Osteoblast (primary cell): ENCODE measurements at places on chromosomes 2 and 18. TPM values are rescaled to one million over a fixed set of nuclear protein-coding genes. Genes with fewer than 3 reads are reported as not detected.

DNA sequence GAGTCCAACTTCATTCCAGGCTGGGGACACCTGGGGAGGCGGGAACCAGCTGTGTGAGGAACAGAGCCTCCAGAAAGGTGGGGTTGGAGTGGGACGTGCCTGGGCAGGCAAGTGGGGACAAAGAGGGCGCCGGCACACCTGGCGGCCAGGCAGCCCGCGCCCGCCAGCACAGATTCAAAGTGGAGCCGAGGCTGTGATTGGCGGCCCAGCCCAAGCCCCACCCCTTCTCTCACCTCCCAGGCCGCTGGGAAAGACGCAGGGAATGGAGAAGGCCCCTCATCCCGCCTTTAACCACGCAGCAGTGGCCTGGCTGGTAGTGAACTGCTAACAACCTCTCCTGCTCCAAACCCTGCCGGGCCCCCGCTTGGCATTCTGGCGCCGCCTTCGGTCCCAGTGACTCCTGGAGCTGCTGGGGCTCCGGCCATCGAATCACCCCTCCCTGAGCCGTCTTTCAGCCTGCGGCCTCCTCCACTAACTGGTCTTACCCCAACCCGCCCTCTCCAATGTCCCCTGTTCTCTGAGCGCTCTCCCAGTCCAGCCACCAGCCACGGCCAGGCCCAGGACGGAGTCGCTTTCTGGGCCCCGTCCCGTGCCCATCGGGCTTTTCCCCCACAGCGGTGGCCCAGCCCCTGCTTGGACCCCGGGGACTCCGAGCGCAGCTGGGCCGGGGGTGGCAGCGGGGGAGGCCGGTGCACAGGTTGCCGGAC, 27.9 kb upstream of the PTMA start:
- no peaks in the 10 kb centered on the region for H3K27me3 ChIP-seq
- H3K27ac ChIP-seq, result no peak overlapping the region
- H3K4me1 ChIP-seq, result peaks cover 7% of the 10 kb centered on the region

DNA sequence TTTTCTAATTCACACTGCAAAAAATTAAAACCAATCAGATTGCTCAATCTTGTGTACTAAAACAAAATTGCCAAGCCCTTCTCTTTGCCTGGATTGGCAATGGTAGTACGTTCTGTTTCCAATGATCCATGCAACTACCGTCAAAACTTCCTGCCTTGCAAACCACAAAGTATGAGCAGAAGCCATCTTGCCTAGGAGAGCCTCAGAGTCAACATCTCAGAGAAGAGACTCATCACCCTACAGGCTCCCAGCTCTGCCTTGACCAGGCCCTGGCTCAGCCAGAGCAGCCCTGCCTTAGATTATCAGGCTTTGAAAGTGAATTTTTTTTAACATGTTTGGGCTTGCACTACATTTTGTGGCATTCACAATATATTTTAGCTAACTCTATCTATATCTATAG, 574.1 kb downstream of the SATB2 start:
- peaks cover 8% of the 10 kb centered on the region for H3K4me1 ChIP-seq
- DNase-seq, result no peak
- no peak overlapping the region for H3K4me3 ChIP-seq
- H3K36me3 ChIP-seq, result no peaks in the 10 kb centered on the region

- peak; percentile 81 for DNase-seq
- peaks cover 19% of the 10 kb centered on the region for H3K27me3 ChIP-seq
- peaks cover 4% of the 10 kb centered on the region for H3K4me1 ChIP-seq
- no peak overlapping the region for H3K27ac ChIP-seq
These were observed 10.2 kb downstream of the PROKR1 start for GRCh38 chr2:68653538-68653982.

DNA sequence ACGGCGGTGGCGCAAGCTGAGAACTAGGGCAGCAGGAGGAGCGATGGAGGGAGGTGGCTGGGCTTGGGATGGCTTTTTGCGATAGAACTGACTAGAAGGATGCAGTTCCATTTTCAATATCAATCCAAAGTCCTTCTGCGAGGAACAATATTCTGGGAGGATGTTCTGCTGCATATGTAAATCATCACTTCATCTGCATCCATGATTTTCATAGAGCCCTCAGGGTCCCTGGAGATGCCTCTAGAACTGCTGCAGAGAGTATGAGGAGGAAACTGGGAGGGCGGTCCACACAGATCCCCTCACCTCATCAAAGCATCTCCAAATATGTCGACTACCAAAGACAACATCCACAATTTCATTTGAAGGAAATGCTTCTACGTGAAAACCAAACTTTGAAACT, 20.8 kb downstream of the CACNB4 start:
- no peaks in the 10 kb centered on the region for H3K36me3 ChIP-seq
- peaks cover 8% of the 10 kb centered on the region for H3K27me3 ChIP-seq
- H3K27ac ChIP-seq, result no peak overlapping the region
- H3K4me3 ChIP-seq, result no peak overlapping the region
- DNase-seq, result no peak
- no peaks in the 10 kb centered on the region for H3K4me1 ChIP-seq

DNA sequence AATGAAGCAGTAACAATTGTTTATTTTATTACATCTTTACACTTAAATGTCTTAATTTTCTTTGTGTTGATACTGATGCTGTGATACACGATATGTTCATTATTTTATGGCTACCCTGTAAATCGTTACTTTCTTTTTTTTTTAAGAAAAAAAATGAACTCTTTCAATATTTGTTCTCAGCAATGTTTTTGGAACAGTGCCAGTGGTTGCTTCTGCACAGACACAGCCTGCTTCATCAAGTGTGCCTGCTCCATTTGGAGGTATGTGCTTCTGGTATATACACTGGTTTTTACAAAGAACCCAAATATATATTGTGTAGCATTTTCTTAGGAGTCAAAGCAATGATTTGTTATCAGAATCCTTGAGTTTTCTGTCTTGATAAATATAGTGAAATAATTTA, 62.2 kb upstream of the SCYGR2 start:
- H3K36me3 ChIP-seq, result peaks cover 66% of the 10 kb centered on the region
- no peak overlapping the region for H3K4me3 ChIP-seq
- H3K4me1 ChIP-seq, result no peaks in the 10 kb centered on the region
- H3K27ac ChIP-seq, result no peak overlapping the region

DNA sequence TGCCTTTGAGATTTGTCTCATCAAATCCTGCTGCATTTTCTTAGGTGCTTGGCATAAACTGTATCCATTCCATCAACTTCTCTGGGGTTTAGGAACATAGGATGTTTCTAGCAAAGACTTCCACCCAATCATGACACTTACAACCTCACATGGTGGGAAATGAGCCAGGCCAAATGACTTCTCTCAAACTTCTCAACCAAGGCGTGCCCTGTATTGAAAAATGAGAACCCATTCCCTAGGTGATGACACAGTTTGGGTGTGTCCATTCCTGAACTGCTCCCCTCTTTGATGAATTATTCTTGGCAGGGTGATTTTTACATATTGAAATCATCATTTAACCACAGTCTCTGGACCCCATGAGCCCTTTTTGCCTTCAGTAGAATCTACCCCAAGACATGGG, 161.1 kb downstream of the EN1 start:
- no peaks in the 10 kb centered on the region for H3K36me3 ChIP-seq
- no peak for DNase-seq
- H3K4me1 ChIP-seq, result no peaks in the 10 kb centered on the region
- H3K27ac ChIP-seq, result no peak overlapping the region
- H3K27me3 ChIP-seq, result no peaks in the 10 kb centered on the region

- H3K27me3 ChIP-seq, result no peaks in the 10 kb centered on the region
- no peak overlapping the region for H3K4me3 ChIP-seq
- H3K4me1 ChIP-seq, result peaks cover 30% of the 10 kb centered on the region
- peak; percentile 10 for DNase-seq
- H3K27ac ChIP-seq, result no peak overlapping the region
These were observed 8.0 kb downstream of the RAMP1 start for GRCh38 chr2:237867465-237867864.

DNA sequence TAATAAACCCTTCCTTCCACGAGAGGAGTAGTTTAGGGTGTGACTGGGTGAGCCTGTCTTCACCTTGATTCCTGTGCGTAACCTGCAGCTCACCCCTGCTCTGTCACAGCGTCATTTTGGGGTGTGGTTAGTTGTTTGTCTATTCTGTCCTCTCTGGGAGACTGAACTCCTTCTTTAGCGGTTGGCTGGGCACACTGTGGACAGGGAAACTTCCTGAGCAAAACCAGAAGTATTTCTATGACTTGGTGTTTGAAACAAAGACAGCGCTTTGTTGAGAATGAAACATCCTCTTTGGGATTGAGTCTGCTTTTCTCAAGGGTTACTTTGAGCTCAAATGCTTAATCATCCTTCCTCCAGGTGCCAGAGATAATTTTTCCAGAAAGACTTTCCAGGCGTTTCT, 270.7 kb downstream of the HRH4 start:
- no peaks in the 10 kb centered on the region for H3K36me3 ChIP-seq
- no peak for DNase-seq
- peaks cover 3% of the 10 kb centered on the region for H3K4me1 ChIP-seq
- H3K27ac ChIP-seq, result no peak overlapping the region
- no peak overlapping the region for H3K4me3 ChIP-seq
- no peaks in the 10 kb centered on the region for H3K27me3 ChIP-seq

DNA sequence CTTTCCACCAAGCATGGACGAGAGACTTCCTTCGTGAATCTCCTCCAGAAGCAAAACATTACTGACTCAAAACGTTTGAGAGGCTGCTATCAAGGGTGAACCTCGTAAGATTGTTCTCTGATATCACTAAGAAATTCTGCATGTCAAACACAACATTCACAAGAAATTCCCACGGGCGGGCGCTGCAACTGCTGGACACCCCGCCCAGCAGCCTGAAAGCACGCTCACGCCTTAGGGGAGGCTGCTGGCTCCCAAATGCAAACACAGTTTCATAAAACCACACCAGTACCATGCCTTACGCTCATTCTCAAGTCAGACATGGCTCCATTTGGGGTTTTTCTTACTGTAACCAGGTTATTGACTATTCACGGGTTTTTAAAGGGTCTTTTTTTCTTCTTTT, 39.0 kb downstream of the MBP start:
- DNase-seq, result no peak
- peaks cover 2% of the 10 kb centered on the region for H3K27me3 ChIP-seq
- H3K4me3 ChIP-seq, result no peak overlapping the region
- H3K27ac ChIP-seq, result no peak overlapping the region
- H3K4me1 ChIP-seq, result peaks cover 5% of the 10 kb centered on the region

GRCh38 chr2:240278661-240279060, 138.2 kb upstream of the OTOS start:
- no peak for DNase-seq
- peaks cover 4% of the 10 kb centered on the region for H3K4me1 ChIP-seq
- no peak overlapping the region for H3K4me3 ChIP-seq
- H3K27ac ChIP-seq, result no peak overlapping the region

GRCh38 chr2:110773401-110773921, 41.1 kb downstream of the ACOXL start:
- H3K4me1 ChIP-seq, result no peaks in the 10 kb centered on the region
- DNase-seq, result peak; percentile 44
- peaks cover 53% of the 10 kb centered on the region for H3K27me3 ChIP-seq
- H3K27ac ChIP-seq, result no peak overlapping the region

GRCh38 chr18:75185460-75185859, 23.5 kb downstream of the PTGR3 start:
- no peak overlapping the region for H3K4me3 ChIP-seq
- no peaks in the 10 kb centered on the region for H3K4me1 ChIP-seq
- H3K27ac ChIP-seq, result no peak overlapping the region
- no peaks in the 10 kb centered on the region for H3K36me3 ChIP-seq

- DNase-seq, result no peak
- H3K36me3 ChIP-seq, result no peaks in the 10 kb centered on the region
- no peak overlapping the region for H3K27ac ChIP-seq
- H3K4me3 ChIP-seq, result no peak overlapping the region
- H3K27me3 ChIP-seq, result peaks cover 12% of the 10 kb centered on the region
These were observed 15.0 kb downstream of the CRACDL start for GRCh38 chr2:98921062-98921461.

DNA sequence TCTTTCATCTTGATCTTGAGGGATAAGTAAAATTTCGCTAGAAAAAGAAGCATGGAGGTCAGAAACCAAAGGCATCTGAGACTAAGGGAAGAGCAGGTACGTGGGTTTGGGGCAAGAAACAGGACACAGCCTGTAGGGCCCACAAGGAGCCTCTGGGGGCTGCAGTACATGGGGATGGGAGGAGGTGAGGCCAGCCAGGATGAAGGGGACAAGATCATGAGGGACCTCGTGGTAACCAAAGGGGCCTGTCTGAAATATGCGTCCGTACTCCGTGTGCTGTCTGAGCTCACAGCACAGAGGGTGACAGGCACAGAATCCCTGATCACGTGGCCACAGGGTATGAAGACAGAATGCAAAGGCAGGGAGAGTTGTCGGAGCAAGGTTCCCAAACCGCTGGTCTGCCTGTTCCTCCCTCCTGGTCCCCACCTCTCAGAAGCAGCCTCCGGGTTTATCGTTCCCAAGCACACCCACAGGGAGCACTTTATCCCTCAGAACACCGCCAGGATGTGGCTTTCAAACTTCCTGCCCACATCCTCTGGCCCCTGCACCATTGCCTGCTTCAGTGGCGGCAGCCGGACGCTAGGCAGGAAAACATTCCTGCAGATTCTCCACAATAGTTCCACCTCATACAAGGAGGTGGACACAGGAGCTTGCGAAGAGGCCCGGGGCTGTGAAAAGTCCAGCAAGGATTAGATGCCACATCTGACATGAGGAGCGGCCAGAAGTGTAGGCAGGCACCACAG, 12.0 kb downstream of the TMEM163 start:
- no peak for DNase-seq
- peaks cover 2% of the 10 kb centered on the region for H3K27me3 ChIP-seq
- H3K4me1 ChIP-seq, result no peaks in the 10 kb centered on the region

DNA sequence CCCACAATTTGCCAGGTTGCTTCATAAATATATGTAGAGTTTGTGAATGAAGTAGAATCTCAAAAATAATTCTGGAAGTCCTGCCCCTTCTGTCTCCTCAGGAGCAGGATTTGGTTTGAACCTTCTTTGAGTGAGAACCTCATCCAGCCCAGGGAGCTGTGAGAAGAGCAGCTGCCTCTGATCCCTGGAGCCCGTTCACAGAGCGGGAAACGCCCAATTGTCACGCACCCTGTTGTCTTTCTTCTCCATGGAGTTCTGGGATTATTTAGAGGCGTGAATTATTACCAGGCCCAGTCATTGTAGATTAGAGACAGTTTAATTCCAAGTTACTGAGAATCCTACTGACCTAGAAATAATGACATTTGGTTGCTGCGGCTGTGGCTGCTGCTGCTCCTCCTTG, 66.1 kb downstream of the TPO start:
- H3K27ac ChIP-seq, result no peak overlapping the region
- H3K4me3 ChIP-seq, result no peak overlapping the region
- no peaks in the 10 kb centered on the region for H3K4me1 ChIP-seq
- H3K36me3 ChIP-seq, result no peaks in the 10 kb centered on the region
- peak; percentile 55 for DNase-seq
- no peaks in the 10 kb centered on the region for H3K27me3 ChIP-seq

GRCh38 chr2:26189751-26190150, 16.9 kb downstream of the GAREM2 start:
- H3K4me3 ChIP-seq, result no peak overlapping the region
- H3K27ac ChIP-seq, result no peak overlapping the region
- no peaks in the 10 kb centered on the region for H3K27me3 ChIP-seq
- peaks cover 13% of the 10 kb centered on the region for H3K4me1 ChIP-seq

C1GALT1C1L gene
- total RNA-seq, result 0.72 and 1.2 TPM in 2 replicates

EFR3B gene
- total RNA-seq, result 0.72 and 0.88 TPM in 2 replicates

RABL2A gene
- total RNA-seq, result 9.4 and 20.3 TPM in 2 replicates

NGEF gene
- total RNA-seq, result 4.7 TPM in 1 of 2 replicates, not detected in the other

TFCP2L1 gene
- total RNA-seq, result under 0.01 TPM in 1 of 2 replicates, not detected in the other

CD8B2 gene
- total RNA-seq, result not detected in 2 replicates

ADGRF3 gene
- under 0.01 and 0.59 TPM in 2 replicates for total RNA-seq

ACKR3 gene
- total RNA-seq, result 18.8 and 26.8 TPM in 2 replicates

NPPC gene
- total RNA-seq, result not detected in 2 replicates
